Fibroblast of villous mesenchyme (primary cell): ENCODE measurements at places on chromosomes 4 and X. TPM values are rescaled to one million over a fixed set of nuclear protein-coding genes. Genes with fewer than 3 reads are reported as not detected.

- DNase-seq, result no peak
Measured at GRCh38 chrX:128464116-128464515, 411.9 kb upstream of the ACTRT1 start.

GRCh38 chrX:41720125-41720779 is 3.7 kb upstream of the GPR82 start:
- DNase-seq, result no peak

GRCh38 chr4:123776267-123776666 is 379.7 kb downstream of the SPRY1 start:
- DNase-seq, result no peak

GRCh38 chr4:3491681-3492405 is 28.7 kb downstream of the DOK7 start:
- peak; percentile 53 for DNase-seq

DNA sequence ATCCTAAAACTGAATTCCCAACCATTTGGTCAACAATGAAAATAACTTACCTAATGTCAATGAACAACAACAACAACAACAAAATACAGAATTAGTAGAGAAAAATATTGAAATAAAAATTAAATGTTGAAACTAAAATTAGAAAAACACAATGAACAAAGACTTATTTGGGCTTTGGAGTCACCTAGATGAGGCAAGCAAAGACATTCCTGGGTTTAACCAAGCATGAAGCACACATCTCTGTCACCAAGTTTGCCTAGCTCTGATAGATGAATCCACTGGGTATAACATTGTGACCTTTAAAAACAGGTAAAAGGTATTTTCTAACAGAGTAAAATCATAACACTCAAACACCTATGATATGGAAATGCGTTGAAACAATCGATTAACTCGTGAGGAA is 13.2 kb upstream of the SYTL5 start:
- no peak for DNase-seq

The CDS1 gene
- total RNA-seq, result under 0.01 TPM in 2 replicates

The DNAAF6 gene
- total RNA-seq, result not detected in 2 replicates
